ENCODE measurements at places on chromosomes 3 and 15.

GRCh38 chr3:22371607-22372291 lies 620.7 kb upstream of the ZNF385D start:
- H3K4me3 ChIP-seq: peak overlapping the region; percentile 19
- H3K27me3 ChIP-seq: peaks cover 6% of the 10 kb centered on the region
- DNase-seq: no peak
- no peak overlapping the region for H3K27ac ChIP-seq
- H3K4me1 ChIP-seq: no peaks in the 10 kb centered on the region

- no peak overlapping the region for H3K4me3 ChIP-seq
- no peaks in the 10 kb centered on the region for H3K27me3 ChIP-seq
- H3K4me1 ChIP-seq: no peaks in the 10 kb centered on the region
- H3K36me3 ChIP-seq: peaks cover 34% of the 10 kb centered on the region
Observed at GRCh38 chr3:172341482-172342059, 106.7 kb downstream of the GHSR start.

- peaks cover 6% of the 10 kb centered on the region for H3K27me3 ChIP-seq
- H3K27ac ChIP-seq: no peak overlapping the region
- no peak for DNase-seq
- H3K36me3 ChIP-seq: no peaks in the 10 kb centered on the region
Observed at GRCh38 chr15:38873158-38873557, 308.5 kb upstream of the RASGRP1 start.

DNA sequence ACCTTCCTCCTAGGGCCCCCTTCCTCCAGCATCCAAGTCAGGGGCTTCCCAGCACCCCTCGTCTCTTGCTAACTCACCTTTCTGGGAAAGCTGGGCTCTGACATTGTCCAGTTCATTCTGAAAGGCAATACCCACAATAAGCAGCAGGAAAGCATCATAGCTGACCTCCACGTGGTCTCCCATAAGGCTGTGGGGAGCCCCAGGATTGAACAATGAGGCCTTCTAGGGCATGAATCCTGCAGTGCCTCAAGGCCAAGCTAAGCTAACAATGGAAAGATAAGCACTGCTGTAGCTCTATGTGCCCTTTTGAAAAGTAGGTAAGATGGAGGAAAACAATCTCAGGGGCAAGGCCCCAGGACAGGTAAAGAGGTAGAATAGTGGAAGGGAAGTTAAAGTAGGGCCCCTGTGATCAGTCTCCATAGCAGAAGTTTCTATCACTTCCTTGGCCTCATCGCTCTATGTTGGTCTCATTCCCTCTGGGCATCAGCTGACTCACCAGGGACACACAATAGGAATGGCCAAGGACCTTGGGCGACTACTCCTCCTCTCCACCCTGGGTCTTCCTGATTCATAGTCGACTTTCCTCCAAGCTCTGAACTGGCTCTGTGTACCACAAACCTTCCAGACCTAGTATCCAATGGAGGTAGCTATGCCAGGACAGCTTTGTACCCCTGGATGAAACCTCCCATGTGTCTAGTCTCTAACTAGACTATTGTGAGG lies 11.7 kb downstream of the TRAIP start:
- no peaks in the 10 kb centered on the region for H3K27me3 ChIP-seq
- H3K27ac ChIP-seq: no peak overlapping the region
- DNase-seq: no peak
- no peaks in the 10 kb centered on the region for H3K4me1 ChIP-seq
- H3K36me3 ChIP-seq: no peaks in the 10 kb centered on the region
- H3K4me3 ChIP-seq: no peak overlapping the region

GRCh38 chr3:50256978-50257890 lies 11.7 kb upstream of the SEMA3B start:
- H3K4me1 ChIP-seq: peaks cover 2% of the 10 kb centered on the region
- no peak for DNase-seq
- peaks cover 64% of the 10 kb centered on the region for H3K36me3 ChIP-seq
- peaks cover 3% of the 10 kb centered on the region for H3K27me3 ChIP-seq
- H3K4me3 ChIP-seq: no peak overlapping the region

GRCh38 chr15:45306105-45306504 lies 54.1 kb downstream of the SLC28A2 start:
- H3K4me3 ChIP-seq: no peak overlapping the region
- no peaks in the 10 kb centered on the region for H3K4me1 ChIP-seq
- no peak overlapping the region for H3K27ac ChIP-seq
- H3K27me3 ChIP-seq: peaks cover 6% of the 10 kb centered on the region

- no peaks in the 10 kb centered on the region for H3K27me3 ChIP-seq
- no peaks in the 10 kb centered on the region for H3K4me1 ChIP-seq
- no peaks in the 10 kb centered on the region for H3K36me3 ChIP-seq
- DNase-seq: no peak
- H3K4me3 ChIP-seq: no peak overlapping the region
Observed at GRCh38 chr15:66033143-66033542, 163.9 kb downstream of the RAB11A start.

DNA sequence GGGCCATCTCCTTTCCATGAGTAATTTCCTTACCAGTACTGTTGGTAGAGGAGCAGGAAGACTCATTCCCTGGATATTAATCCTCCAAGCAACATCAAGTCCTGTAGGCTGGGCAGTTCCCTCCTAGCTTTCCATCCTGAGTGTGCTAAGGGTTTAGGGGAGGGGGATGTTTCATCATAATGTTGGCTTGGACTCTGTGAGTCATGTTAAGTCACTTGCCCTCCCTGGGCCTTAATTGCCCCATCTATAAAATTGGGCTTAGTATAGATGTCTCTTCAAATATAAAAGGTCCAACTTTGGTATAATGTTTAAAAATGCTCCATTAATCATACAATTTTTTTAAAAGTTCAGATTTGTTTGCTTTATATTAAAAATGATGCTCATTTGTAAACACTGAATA lies 52.7 kb downstream of the TLE3 start:
- no peaks in the 10 kb centered on the region for H3K27me3 ChIP-seq
- H3K4me3 ChIP-seq: no peak overlapping the region
- no peak for DNase-seq
- H3K27ac ChIP-seq: no peak overlapping the region

DNA sequence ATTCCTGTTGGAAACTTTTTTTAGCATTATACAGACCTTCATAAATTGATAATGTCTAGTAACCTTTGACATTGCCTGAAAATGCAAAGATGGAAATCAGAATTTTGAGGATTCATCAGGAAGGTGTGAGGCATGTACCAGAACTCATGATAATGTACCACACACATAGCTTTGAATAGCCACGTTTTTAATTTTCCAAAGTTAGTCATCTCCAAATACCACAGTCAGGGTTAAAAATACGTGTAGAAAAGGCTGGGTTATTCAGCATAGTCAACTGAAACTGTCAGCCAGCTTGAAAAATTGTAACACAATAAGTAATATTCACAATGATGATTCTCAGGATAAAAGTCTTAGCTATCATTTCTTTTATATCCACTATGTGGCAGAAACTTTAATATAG lies 102.0 kb upstream of the THRB start:
- H3K27me3 ChIP-seq: no peaks in the 10 kb centered on the region
- no peak overlapping the region for H3K4me3 ChIP-seq
- no peaks in the 10 kb centered on the region for H3K4me1 ChIP-seq
- H3K36me3 ChIP-seq: no peaks in the 10 kb centered on the region
- no peak for DNase-seq
- H3K27ac ChIP-seq: no peak overlapping the region

DNA sequence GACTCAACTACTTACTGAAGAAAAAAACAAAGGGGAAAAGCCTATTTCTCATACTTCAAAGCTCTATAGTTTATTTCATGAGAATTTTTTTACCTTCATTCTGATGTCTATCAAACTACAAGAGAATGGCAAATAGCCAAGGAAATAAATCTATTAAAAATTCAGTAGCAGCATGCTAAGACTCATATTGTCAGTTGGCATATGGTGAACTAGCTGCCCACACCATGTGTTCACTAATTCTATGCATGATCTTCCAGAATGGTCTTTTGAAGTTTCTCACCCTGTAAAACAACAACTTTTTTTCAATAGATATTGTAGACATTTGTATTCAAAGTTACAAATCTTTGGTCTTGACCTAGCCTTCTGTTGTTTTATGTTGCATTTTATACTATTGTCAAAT lies 386.2 kb downstream of the RSL24D1 start:
- DNase-seq: no peak
- H3K4me1 ChIP-seq: no peaks in the 10 kb centered on the region
- no peaks in the 10 kb centered on the region for H3K36me3 ChIP-seq
- H3K4me3 ChIP-seq: no peak overlapping the region

- H3K27me3 ChIP-seq: no peaks in the 10 kb centered on the region
- H3K27ac ChIP-seq: no peak overlapping the region
- H3K4me3 ChIP-seq: no peak overlapping the region
- no peaks in the 10 kb centered on the region for H3K4me1 ChIP-seq
- H3K36me3 ChIP-seq: no peaks in the 10 kb centered on the region
- DNase-seq: no peak
Observed at GRCh38 chr3:32595323-32595722, 24.7 kb upstream of the DYNC1LI1 start.

GRCh38 chr15:39934397-39935071 lies 619 bp downstream of the EIF2AK4 start:
- no peak overlapping the region for H3K27ac ChIP-seq
- H3K27me3 ChIP-seq: peaks cover 4% of the 10 kb centered on the region

GRCh38 chr15:77748078-77749064 lies 115.7 kb upstream of the LINGO1 start:
- peaks cover 29% of the 10 kb centered on the region for H3K27me3 ChIP-seq
- H3K27ac ChIP-seq: no peak overlapping the region
- H3K36me3 ChIP-seq: no peaks in the 10 kb centered on the region
- H3K4me1 ChIP-seq: no peaks in the 10 kb centered on the region
- DNase-seq: no peak

DNA sequence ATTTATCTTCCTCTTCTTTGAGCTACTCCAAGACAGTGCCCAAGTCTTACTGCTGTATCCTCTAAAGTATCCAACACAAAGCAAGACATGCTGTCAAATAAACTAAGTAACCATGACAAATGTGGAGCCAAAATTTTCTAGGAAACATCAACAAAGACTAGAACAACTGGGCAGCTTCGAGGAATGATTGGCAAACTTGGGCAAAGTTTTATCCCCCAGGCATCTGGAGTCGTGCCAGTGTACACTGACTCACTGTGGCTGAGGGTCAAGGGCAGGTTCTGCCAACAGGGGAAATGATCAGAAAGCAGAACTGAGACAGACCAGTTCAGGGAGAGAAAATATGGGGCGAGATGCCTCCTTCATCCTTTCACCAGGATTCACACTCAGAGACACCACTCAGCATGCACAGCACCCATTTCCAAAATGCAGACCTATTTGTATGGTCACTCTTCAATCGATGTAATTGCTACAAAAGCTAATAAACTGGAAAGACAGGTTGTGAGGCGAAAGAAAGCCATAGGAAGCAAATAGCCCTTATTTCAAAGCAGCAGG lies 65.8 kb downstream of the MB21D2 start:
- H3K27ac ChIP-seq: no peak overlapping the region
- H3K4me1 ChIP-seq: no peaks in the 10 kb centered on the region
- DNase-seq: no peak

DNA sequence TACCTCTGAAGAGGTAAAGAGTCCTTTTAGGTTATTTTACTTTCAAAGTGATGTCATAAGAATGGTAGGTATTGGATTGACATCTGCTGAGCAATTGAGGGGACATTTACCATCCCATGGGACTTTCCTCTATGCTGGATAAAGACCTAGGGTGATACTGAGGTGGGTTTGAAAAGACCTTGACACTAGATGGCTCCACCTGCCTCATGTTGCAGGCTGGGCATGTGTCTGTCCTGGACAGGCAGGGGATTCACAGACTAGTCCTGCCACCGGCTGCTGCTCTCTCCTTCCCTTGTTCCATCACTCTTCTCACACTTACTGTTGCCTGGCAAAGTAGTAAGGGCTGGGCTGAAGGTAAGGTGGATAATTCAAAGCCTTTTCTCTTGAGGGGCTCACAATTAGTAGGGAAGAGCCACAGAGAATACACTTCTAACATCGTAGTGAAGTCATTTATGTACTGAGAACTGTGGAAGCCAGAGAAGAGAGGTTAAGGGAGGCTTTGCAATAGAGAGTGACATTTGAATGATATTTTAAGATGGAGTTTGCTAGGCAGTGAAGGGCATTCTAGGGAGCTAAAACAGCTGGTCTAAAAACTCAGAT lies 27.7 kb downstream of the TRAK1 start:
- DNase-seq: no peak
- no peaks in the 10 kb centered on the region for H3K36me3 ChIP-seq
- H3K27me3 ChIP-seq: no peaks in the 10 kb centered on the region
- no peak overlapping the region for H3K27ac ChIP-seq
- H3K4me1 ChIP-seq: no peaks in the 10 kb centered on the region

GRCh38 chr3:186786922-186787321 lies 3.5 kb downstream of the EIF4A2 start:
- H3K27me3 ChIP-seq: no peaks in the 10 kb centered on the region
- H3K36me3 ChIP-seq: peaks cover 11% of the 10 kb centered on the region
- H3K27ac ChIP-seq: peak overlapping the region; percentile 47
- no peak overlapping the region for H3K4me3 ChIP-seq
- H3K4me1 ChIP-seq: peaks cover 33% of the 10 kb centered on the region

- H3K4me3 ChIP-seq: no peak overlapping the region
- no peaks in the 10 kb centered on the region for H3K4me1 ChIP-seq
- no peaks in the 10 kb centered on the region for H3K36me3 ChIP-seq
- H3K27ac ChIP-seq: no peak overlapping the region
Observed at GRCh38 chr3:163033652-163034051, 1537.0 kb downstream of the OTOL1 start.

- no peak for DNase-seq
- H3K27me3 ChIP-seq: no peaks in the 10 kb centered on the region
- no peaks in the 10 kb centered on the region for H3K4me1 ChIP-seq
- no peak overlapping the region for H3K4me3 ChIP-seq
- H3K36me3 ChIP-seq: no peaks in the 10 kb centered on the region
- no peak overlapping the region for H3K27ac ChIP-seq
Observed at GRCh38 chr3:159620281-159620680, 368.4 kb upstream of the IL12A start.

DNA sequence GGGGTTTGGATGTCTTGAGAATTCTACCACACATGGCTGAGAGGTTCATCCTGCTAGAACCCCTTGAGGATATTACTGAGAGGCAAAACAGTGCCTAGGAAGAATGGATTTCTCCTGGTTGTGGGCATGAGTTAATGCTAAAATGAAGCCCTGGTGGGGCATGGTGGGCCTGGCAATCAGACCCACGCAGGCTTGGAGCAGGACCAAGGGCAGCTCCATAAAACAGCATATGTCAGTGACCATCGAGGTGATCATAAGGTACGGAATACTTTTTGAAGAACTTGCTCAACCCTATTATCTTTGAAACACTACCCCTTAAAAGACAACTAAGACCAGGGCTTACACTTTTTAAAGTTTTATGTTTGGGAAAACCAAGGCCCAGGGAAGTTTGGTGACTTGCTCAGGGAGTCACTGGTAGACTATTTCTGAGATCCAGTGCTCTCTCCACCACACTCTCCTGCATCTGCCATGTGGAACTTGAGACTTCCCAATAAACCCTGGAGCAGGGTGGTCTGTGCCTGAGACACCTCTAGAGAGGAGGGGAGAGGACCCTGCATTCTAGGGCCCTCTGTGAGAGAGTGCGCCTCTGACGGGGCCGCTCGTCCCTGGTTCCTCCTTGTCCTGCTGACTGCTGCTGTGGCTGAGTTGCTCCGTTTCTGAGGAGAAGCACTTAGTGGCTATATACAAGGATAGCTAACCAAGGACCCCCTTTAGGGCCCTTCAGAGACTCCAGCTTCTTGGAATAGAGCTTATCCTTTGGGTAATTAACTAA lies 28.0 kb upstream of the TIMP4 start:
- no peaks in the 10 kb centered on the region for H3K27me3 ChIP-seq
- H3K4me1 ChIP-seq: peaks cover 11% of the 10 kb centered on the region
- no peak for DNase-seq
- H3K27ac ChIP-seq: no peak overlapping the region
- H3K36me3 ChIP-seq: no peaks in the 10 kb centered on the region

All from T-cell (primary cell).